ENCODE measurements at places on chromosomes 2 and 18.
A peak's percentile ranks its signal among the peaks of the same experiment; 100 is the strongest.

DNA sequence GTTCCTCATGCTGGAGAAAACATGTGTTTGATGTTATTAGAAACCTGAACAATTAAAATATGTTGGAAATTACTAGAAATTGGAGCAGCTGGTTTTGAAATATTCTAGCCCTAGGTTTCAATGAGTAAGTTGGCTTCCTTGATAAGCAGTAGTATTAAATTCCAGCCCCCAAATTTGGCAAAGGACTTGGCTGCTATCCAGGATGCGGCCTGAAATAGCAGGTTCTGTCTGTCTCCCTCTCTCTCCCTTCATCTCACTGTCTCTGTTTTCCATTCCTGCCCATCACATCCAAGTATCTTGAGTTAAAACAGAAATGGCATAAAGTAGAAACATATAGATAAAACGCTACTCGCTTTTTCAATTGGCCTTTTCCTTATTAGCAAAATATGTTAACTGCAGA lies 20.9 kb upstream of the GPR45 start:
- DNase-seq = no peak

- DNase-seq = no peak
Measured at GRCh38 chr2:123513351-123513750, 511.7 kb upstream of the CNTNAP5 start.

DNA sequence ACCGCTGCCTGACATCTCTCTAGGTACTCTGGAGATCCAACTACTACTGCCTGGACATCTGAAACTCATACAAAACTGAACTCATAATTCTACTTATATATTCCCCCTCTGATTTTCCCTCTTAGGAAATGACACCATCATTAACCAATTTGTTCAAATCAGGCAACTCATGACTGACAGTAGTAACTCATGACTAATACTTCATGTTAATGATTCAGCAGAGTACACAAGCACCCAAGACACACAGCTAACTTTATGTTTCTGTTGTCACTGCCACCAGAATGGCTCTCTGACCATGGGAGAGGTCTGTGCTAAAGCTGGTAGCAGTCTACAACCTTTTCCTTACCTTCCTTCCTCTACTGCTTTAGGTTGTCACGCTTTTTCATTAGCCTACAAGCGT lies 91.1 kb downstream of the ITSN2 start:
- DNase-seq = no peak

DNA sequence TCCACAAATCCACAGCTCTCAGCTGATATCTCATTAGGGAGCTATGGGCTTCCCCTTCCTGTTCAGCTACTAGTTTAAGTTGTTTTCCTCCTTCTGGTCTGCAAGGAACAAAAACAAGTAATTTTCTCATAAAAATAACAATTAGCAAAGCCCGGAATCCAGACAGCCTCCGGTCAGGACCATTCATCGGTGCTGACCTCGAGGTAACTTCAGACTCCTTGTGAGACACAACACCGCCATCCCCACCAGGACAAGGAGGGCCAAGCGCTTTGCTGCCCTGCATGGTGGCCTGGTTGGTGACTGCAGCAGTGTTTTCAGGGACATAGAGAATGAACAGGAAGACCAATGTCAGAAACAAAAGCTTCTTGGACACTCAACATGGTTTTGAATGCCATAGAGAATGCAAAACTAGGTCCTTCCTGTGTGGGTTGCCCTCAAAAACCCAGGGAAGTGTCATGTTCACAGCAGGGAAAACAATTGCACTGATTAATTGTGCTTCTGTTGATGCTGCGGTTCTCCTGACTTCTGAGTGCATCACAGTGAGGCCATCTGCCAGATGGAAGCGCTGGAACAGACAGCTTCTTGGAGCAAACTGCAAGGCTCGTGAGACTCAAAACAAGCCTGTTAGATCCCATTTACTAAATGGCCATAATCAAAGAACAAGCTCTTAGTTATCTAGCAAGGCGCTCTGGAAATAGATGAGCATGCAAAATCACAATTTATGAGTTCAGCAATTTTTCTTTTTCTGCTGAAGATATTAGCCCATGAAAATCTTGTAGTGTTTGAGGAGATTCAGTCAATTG lies 77.1 kb downstream of the HS1BP3 start:
- DNase-seq = no peak

DNA sequence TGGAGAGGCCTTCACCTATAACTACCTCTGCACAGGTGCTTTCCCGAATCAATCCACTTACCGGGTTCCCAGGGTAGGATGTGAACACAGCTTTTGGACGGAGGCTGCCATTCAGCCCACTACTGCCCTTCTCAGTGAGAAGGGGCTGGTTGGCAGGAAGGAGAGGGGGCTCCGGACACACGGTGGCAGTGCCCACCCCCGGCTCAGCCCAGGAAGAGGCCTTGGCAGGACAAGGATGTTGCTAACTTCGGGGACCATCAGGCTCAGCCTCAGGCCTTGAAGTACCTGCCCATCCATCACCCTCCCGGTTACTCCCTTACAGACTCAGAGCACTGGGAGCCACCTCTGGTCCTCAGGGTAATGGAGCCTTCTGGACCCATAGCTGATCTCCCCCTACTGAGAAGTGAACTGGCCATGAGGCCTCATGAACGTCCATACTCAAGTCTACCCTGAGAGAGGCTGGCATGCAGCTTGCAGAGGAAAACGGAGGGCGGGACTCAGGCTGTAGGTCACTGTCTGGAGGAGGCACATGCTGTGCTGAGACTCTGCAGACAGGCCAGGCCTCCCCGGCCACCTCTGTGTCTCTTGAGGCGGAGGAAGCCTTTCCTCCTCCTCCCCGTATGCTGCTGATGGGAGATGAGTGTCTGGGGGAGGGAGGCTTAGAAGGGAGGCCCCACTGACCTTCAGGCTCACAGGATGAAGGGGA lies 191.0 kb downstream of the TWIST2 start:
- DNase-seq = no peak

DNA sequence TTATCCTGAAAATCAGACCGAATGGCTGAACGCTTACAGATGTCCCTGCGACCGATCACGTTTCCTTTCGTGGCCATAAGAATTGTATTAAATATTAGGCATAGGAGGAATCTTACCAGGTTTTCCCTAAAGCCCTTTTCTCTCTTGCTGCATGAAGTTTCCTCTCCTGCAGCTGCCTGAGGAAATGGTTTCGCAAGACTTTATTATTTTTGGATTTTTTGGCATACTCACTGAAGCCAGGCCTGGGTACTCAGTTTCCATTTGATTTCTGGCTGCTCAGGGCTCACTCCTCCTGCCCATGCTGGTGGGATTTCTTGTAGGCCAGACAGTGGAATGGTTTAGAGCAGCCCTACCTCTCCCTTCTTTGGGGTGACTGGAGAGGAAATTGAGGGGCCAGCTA lies 114.0 kb downstream of the KLHL29 start:
- DNase-seq = no peak

- peak; percentile 64 for DNase-seq
Measured at GRCh38 chr2:229270551-229271410, at the start of gene PID1. TSS of gene PID1 (minus strand) at chr2:229271287. CDS start at chr2:229271043, 244 bp downstream.

DNA sequence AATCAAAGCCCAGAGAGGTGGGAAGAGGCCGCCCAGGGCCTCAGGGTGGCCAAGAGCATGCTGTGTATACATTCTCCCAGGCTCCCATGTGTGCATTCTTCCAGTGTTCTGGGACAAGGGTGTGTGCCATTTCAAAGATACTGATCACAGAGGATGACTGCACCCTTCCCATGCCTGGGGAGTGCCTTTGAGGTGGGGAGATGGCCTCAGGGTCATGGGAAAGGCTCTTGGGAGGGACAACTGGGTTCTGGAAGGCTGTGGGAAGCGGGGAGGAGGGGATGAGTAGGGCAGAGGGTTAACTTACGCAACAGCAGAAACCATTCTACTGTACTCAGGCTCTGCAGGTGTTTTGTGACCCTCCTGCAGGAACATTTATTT lies 40.9 kb downstream of the KLHL29 start:
- DNase-seq = no peak

DNA sequence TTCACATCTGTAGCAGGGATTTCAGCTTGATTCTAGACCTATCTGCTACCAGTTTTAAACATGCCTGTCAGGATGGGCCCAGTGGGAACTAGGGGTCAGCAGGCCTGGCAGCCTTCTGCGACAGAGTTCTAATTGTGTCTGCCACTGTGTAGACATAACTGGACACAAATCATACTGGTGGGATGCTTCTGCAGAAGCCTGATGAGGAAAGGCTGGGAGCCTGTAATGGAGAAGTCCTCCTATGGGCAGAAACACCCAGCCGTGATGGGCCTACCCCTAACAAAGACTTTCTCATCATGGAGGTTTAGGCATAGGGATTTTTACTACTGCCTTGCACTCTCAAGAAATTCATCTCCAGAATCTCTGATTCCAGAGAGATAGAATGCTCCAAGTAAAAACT lies 166.9 kb downstream of the PDE11A start:
- no peak for DNase-seq

GRCh38 chr2:179255129-179255528 lies 9.5 kb downstream of the SESTD1 start:
- DNase-seq = no peak

GRCh38 chr2:75063906-75064305 lies 105.5 kb downstream of the POLE4 start:
- no peak for DNase-seq

- no peak for DNase-seq
Measured at GRCh38 chr2:127097471-127097765, 9.5 kb downstream of the BIN1 start.

DNA sequence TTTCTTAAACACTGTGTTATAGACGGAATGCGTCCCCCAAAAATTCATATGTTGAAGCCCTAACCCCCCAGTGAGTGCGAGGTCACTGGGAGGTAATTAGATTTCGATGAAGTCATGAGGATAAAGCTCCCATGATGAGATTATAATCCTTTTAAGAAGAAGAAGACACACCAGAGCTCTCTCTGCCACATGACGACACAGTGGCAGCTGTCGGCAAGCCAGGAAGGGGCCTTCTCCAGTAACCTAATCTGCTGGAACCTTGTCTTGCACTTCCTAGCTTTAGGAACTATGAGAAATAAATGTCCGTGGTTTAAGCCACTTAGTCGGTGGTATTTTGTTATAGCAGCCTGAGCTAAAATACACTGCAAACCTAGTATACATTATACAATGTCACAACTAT lies 12.3 kb downstream of the TMEM237 start:
- DNase-seq = no peak

GRCh38 chr2:95346231-95346737 lies 49.1 kb downstream of the KCNIP3 start:
- DNase-seq = no peak

DNA sequence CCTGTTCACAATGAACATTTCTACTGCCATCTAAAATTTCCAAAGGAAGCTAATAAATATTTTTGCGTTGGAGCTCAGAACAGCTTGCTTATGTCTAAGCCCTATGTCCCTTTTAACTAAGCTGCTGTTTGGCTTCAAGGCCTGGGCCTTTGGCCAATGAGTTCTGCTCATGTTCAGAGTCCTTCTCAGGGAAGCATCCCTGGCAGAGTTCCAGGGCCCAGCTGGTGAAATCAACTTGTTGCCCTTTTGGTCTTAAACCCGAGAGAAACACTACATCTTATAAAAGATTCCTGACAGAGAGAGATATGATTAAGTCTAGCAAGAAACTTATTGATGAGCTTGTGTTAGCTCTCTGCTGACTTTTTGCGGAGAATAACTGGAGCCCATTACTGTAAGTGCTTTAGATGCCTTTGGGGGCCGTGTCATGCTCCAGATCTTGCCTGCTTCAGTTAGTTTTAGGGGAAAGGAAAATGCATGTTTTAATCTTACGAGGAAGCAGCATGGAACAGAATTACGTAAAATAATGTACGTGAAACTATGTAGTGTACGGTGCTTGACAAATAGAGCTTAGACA lies 102.5 kb upstream of the NOSTRIN start:
- DNase-seq = peak; percentile 28

- DNase-seq = no peak
Measured at GRCh38 chr2:24971286-24971535, 544 bp downstream of the DNAJC27 start.

- no peak for DNase-seq
Measured at GRCh38 chr2:61354543-61355197, 116.2 kb downstream of the USP34 start.

- no peak for DNase-seq
Measured at GRCh38 chr2:19235308-19235707, 123.1 kb downstream of the OSR1 start.

GRCh38 chr18:8121942-8122480 lies 487.2 kb upstream of the RAB12 start:
- no peak for DNase-seq

DNA sequence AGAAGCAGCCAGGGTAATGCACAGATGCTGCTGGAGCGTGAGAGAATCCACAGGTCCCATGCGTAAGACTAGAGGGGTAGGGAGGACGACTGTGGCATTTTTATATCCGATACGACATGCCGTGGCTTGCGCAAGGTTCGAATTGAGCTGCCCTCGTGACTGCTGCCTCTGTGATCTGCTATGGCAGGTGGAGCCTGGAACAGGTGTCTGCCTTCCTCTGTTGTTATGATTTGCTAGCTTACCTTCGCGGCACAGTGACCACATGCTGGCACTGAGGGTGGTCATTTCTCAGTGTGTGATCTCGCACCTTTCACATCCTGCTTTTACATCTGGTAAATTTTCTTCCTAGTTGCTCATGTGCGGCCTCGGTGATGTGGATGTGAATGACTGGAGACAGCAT lies 240.2 kb downstream of the ALPK2 start:
- DNase-seq = no peak

GRCh38 chr18:50507120-50507590 lies 52.7 kb upstream of the MAPK4 start:
- peak; percentile 51 for DNase-seq

DNA sequence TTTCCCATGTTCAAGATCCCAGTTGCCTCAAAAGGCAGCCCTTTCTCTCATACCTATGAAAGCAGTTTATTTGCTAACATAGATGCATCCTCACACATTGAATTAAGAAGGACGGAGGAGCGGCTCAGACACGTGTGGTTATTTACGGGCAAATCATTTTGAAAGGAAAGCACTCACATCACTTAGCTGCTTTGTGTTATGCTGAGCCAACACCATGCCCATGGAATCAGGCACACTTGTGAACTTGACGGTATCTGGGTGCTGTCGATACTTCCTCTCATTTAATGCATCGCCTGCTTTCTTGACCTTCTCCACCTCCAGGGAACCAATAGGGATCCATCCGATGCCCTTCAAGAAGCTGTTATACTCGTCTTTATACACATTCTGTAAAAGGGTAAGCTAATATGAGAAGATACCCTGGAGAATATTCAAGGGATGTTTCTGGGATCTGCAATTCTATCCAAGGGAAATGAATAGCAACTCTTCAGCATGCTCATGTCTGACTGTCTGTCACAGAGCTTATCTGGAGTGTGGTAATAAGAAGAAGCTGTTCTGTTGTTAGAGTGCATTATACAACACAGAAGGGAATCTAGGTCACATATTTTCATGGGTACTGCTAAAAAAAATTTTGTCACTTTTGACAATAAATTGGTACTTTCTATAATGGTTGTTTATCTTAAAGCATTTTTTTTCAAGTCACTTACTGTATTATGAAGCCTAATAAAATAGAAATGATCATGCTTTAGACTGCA lies 63.3 kb downstream of the NEB start:
- no peak for DNase-seq

- DNase-seq = peak; percentile 19
Measured at GRCh38 chr2:144330951-144331673, 188.8 kb downstream of the ZEB2 start.

GRCh38 chr18:34801774-34802173 lies 91.7 kb downstream of the DTNA start:
- DNase-seq = no peak

GRCh38 chr18:21362831-21363230 lies 120.8 kb downstream of the GREB1L start:
- DNase-seq = no peak

GRCh38 chr2:19361325-19361990 lies 3.0 kb upstream of the OSR1 start:
- DNase-seq = peak; percentile 84

- DNase-seq = no peak
Measured at GRCh38 chr2:43238176-43238575, 11.8 kb upstream of the ZFP36L2 start.

- DNase-seq = no peak
Measured at GRCh38 chr18:45712061-45712460, 11.9 kb upstream of the SLC14A1 start.
